ENCODE measurements at places on chromosomes 13 and 19. TPM values are rescaled to one million over a fixed set of nuclear protein-coding genes. Genes with fewer than 3 reads are reported as not detected.
A peak's percentile ranks its signal among the peaks of the same experiment; 100 is the strongest.

DNA sequence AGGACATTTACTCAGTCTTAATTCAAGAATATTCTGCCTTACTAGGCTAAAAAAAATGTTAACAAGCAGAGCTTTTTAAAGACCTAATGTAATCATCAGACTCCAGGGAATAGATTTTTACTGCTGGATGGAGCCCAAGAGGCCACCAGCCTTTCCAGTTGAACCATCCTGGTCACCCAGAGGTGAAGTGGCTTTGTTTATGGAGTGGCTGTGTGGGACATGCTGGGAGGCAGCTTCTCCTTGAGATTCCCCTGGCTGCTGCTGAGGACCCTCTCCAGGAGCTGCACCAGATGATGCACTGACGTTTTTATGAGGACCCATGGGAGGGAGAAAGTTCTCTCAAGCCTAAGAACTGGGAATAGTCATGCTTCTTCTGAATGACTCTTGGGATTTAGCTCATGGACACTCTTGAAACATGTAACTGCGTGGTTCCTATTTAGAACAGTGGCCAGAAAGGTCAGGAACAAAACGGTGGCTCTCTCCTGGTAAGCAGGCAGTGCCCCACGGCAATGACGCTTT, 205.9 kb upstream of the MIR17HG start:
- no peaks in the 10 kb centered on the region for H3K4me1 ChIP-seq
- H3K36me3 ChIP-seq, result no peaks in the 10 kb centered on the region
- no peak for DNase-seq
- H3K27ac ChIP-seq, result no peak overlapping the region

- no peak overlapping the region for H3K27ac ChIP-seq
- no peak overlapping the region for H3K4me3 ChIP-seq
- no peaks in the 10 kb centered on the region for H3K27me3 ChIP-seq
- H3K4me1 ChIP-seq, result peaks cover 11% of the 10 kb centered on the region
- no peak for DNase-seq
Observed at GRCh38 chr13:30720172-30720869, 15.0 kb upstream of the ALOX5AP start.

DNA sequence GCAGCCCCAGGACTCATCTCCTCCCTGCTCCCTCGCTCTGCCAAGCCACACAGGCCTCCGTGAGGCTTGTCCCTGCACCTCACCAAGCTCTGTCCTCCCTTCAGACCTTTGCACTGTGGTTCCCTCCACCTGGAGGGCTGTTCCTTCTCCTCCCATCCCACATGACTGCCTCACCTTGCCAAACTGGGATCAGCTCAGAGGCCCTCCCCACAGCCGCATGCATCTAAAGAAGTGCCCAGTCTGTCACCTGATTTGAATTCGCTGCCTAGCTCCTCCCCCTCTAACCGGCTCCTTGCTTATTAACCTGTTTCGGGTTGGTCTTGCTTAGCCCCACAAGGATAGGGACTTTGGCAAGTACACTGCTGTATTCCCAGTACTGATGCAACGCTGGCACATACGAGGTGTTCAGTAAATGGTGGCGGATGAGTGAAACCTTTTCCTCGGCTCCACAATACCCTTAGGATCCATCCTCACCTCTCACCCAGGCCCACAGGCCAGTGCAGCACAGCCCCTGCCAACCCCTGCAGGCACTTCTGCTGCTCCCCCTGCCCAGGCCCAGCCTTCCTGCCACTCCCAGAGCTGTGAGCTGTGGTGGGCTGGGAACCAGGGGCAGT, 4.4 kb downstream of the AKT2 start:
- peak overlapping the region; percentile 17 for H3K4me3 ChIP-seq
- peak overlapping the region; percentile 84 for H3K27ac ChIP-seq
- H3K4me1 ChIP-seq, result peaks cover 67% of the 10 kb centered on the region
- no peaks in the 10 kb centered on the region for H3K27me3 ChIP-seq
- no peak for DNase-seq

DNA sequence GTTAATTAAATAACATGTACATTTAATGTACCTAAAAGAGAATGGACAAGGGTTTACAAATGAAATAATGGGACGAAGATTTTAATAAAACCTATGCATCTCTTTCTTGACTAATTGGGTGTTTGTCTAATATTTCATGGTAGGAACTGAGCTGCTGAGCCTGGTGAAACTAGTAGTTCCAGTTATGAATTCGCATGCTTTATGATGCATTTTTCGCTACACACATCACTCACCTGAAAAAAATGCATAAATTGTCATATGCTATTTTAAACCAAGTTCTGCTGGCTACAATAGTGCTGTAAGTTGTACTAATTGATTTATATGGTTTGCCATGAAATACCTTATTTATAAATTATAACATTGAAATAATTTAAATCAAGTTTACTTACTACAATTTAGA, 806.8 kb upstream of the SLITRK5 start:
- no peak for DNase-seq
- no peaks in the 10 kb centered on the region for H3K36me3 ChIP-seq
- no peaks in the 10 kb centered on the region for H3K4me1 ChIP-seq
- H3K27ac ChIP-seq, result no peak overlapping the region

GRCh38 chr13:75945841-75946482, 309.8 kb downstream of the LMO7 start:
- no peaks in the 10 kb centered on the region for H3K4me1 ChIP-seq
- no peak for DNase-seq
- H3K36me3 ChIP-seq, result no peaks in the 10 kb centered on the region
- no peaks in the 10 kb centered on the region for H3K27me3 ChIP-seq
- H3K27ac ChIP-seq, result no peak overlapping the region

DNA sequence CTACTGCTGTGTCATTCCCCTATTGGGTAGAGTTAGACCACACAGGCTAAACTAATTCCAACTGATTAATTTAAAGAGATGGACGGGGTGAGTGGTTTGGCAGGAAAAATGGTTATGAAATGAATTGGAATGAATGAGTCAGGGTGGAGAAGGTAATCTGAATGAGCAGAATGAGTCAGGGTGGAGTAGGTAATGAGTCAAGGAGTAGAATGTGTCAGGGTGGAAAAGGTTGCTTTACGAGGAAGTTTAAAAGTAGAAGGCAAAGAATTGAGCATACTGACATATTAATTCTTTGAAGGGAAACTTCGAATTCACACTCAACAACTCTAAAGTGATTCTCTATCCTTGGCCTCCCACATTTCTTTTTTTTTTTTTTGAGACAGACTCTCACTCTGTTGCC, 12.7 kb upstream of the ZNF121 start:
- peak overlapping the region; percentile 49 for H3K27ac ChIP-seq
- DNase-seq, result no peak
- peaks cover 3% of the 10 kb centered on the region for H3K27me3 ChIP-seq
- H3K4me1 ChIP-seq, result peaks cover 6% of the 10 kb centered on the region
- peaks cover 5% of the 10 kb centered on the region for H3K36me3 ChIP-seq

DNA sequence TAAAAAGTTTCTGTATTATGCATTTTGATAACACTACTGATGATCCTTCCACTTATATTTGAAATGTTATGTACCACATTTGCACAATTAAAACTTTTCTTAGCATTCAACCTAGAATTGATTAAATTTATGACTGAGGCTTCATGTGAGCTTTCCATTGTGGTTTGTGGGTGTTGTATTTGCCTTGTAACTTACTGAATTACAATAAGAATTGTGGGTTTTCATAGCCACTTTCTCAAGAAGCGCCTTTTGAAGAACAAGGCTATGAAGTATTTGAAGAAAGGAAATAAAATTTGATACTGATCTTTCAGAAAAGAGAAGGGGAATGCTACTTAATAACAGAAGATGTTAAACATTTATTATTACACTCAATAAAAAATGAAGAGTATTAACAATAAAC, 7.0 kb upstream of the TEX26 start:
- H3K27ac ChIP-seq, result no peak overlapping the region
- H3K27me3 ChIP-seq, result peaks cover 29% of the 10 kb centered on the region
- H3K4me1 ChIP-seq, result peaks cover 15% of the 10 kb centered on the region
- H3K36me3 ChIP-seq, result no peaks in the 10 kb centered on the region

DNA sequence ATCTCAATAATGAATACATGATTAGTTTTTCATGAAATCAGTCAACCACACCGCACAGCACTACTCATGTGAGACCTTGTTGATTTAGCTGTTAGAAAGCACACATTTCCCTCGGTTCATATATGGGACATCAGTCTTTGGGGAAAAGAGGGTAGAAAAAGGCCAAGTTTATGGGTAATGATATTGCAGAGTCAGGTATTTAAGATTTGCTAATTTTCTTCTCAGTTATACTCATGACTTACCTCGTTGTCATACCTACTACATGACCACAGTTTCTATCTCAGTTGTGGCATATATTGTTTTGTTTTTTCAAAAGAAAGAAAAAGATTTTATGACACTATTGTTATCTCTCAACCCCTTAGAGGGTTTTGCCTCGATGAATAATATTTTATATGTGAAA, 165.6 kb downstream of the POU4F1 start:
- DNase-seq, result no peak
- no peak overlapping the region for H3K4me3 ChIP-seq
- H3K4me1 ChIP-seq, result no peaks in the 10 kb centered on the region

- DNase-seq, result peak; percentile 15
- H3K36me3 ChIP-seq, result no peaks in the 10 kb centered on the region
- H3K4me3 ChIP-seq, result no peak overlapping the region
- peaks cover 11% of the 10 kb centered on the region for H3K4me1 ChIP-seq
- peaks cover 4% of the 10 kb centered on the region for H3K27me3 ChIP-seq
Observed at GRCh38 chr13:43127827-43128226, 104.4 kb downstream of the DNAJC15 start.

GRCh38 chr13:98921015-98921580, 56.8 kb downstream of the DOCK9 start:
- H3K4me1 ChIP-seq, result peaks cover 30% of the 10 kb centered on the region
- no peak overlapping the region for H3K27ac ChIP-seq
- H3K4me3 ChIP-seq, result no peak overlapping the region
- no peak for DNase-seq

DNA sequence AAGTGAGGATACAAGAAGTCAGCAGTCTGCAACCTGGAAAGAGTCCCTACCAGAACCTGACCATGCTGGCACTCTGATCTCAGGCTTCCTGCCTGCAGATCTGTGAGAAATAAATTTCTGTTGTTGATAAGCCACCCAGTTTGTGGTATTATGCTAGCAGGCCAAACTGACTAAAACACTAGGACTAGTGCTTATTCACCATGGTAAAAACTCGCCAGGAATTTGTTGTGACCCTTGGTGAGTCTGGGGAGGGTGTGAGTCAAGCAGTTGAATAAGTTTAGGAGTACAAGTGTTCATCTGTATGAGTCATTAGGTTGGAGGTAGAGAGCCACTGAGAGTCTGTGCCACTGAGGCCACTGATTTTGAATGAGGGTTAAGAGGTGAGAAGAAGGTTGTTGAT, 3.6 kb downstream of the ZIK1 start:
- no peak overlapping the region for H3K4me3 ChIP-seq
- peaks cover 16% of the 10 kb centered on the region for H3K4me1 ChIP-seq
- no peak overlapping the region for H3K27ac ChIP-seq
- no peak for DNase-seq
- no peaks in the 10 kb centered on the region for H3K27me3 ChIP-seq
- peaks cover 75% of the 10 kb centered on the region for H3K36me3 ChIP-seq

DNA sequence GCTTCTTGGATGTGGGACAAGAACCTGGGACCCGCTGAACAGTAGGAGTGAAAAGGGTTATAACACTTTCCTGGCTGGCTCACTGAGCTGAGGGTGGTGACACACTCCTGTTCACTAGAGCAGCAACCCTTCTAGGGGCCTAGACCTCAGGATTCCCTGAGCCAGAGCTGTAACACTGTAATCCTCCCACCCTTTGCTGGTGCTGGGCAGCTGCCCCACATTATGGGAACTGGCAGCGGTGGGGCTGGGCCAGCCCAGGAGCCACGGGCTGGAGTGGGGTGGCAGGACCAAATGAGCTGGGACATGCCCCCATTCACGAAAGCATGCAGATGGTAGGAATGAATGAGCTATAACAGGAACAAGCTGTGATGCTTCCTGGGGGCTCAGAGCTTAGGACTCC, 110.6 kb downstream of the B3GLCT start:
- peaks cover 48% of the 10 kb centered on the region for H3K36me3 ChIP-seq
- H3K4me1 ChIP-seq, result no peaks in the 10 kb centered on the region
- no peak for DNase-seq
- H3K27me3 ChIP-seq, result no peaks in the 10 kb centered on the region
- no peak overlapping the region for H3K4me3 ChIP-seq

DNA sequence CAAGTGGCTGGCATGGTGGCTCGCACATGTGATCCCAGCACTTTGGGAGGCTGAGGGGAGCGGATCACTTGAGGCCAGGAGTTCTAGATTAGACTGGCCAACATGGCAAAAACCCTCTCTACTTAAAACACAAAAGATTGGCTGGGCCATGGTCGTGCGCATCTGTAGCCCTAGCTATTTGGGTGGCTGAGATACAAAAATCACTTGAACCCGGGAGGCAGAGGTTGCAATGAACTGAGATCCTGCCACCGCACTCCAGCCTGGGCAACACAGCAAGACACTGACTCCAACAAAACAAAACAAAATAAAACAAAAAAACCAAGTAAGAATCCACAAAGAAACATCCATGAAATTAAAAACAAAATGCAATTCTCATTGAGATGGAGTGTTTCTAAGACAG, 630.6 kb downstream of the UQCRFS1 start:
- H3K4me1 ChIP-seq, result no peaks in the 10 kb centered on the region
- no peak overlapping the region for H3K27ac ChIP-seq
- no peaks in the 10 kb centered on the region for H3K36me3 ChIP-seq
- no peaks in the 10 kb centered on the region for H3K27me3 ChIP-seq
- no peak for DNase-seq
- no peak overlapping the region for H3K4me3 ChIP-seq

- H3K4me1 ChIP-seq, result no peaks in the 10 kb centered on the region
- no peak overlapping the region for H3K4me3 ChIP-seq
- H3K36me3 ChIP-seq, result no peaks in the 10 kb centered on the region
- no peak for DNase-seq
- no peak overlapping the region for H3K27ac ChIP-seq
Observed at GRCh38 chr19:28642787-28643683, 569.9 kb downstream of the UQCRFS1 start.

- H3K27me3 ChIP-seq, result no peaks in the 10 kb centered on the region
- DNase-seq, result no peak
- H3K36me3 ChIP-seq, result no peaks in the 10 kb centered on the region
- no peak overlapping the region for H3K27ac ChIP-seq
Observed at GRCh38 chr13:31913459-31913858, 118.1 kb upstream of the FRY start.

GRCh38 chr13:39461685-39462266, 141.2 kb downstream of the LHFPL6 start:
- no peak for DNase-seq
- H3K4me1 ChIP-seq, result no peaks in the 10 kb centered on the region
- H3K27ac ChIP-seq, result no peak overlapping the region
- H3K4me3 ChIP-seq, result no peak overlapping the region
- H3K27me3 ChIP-seq, result peaks cover 8% of the 10 kb centered on the region

The SYNGR4 gene
- total RNA-seq, result not detected

The IZUMO2 gene
- not detected for total RNA-seq

The CGB1 gene
- not detected for total RNA-seq

The MEGF8 gene
- total RNA-seq, result 8.0 TPM

The PNMA8B gene
- total RNA-seq, result not detected

The LILRA1 gene
- total RNA-seq, result not detected
